ENCODE measurements at places on chromosomes 2 and 18.

GRCh38 chr2:85538507-85539360 lies at the start of gene MAT2A:
Gene MAT2A, plus strand, starts transcription at chr2:85539168. Its CDS starts 120 bp downstream, at chr2:85539288.
- DNase-seq, result peak; percentile 83

- DNase-seq, result no peak
Measured at GRCh38 chr18:46222710-46223360, 118.7 kb downstream of the HAUS1 start.

- no peak for DNase-seq
Measured at GRCh38 chr18:74288041-74288440, 3.7 kb downstream of the CYB5A start.

GRCh38 chr2:131038258-131039100 lies 54.8 kb downstream of the FAM168B start:
- no peak for DNase-seq

- DNase-seq, result no peak
Measured at GRCh38 chr2:236867441-236868260, 218.0 kb upstream of the COPS8 start.
